ENCODE measurements at places on chromosomes 6 and 20. TPM values are rescaled to one million over a fixed set of nuclear protein-coding genes. Genes with fewer than 3 reads are reported as not detected.

NFATC2 gene
- 5.4 TPM for total RNA-seq

GRCh38 chr6:160051390-160051789, 70.2 kb upstream of the SLC22A1 start:
- H3K27me3 ChIP-seq: no peaks in the 10 kb centered on the region
- DNase-seq: no peak
- H3K27ac ChIP-seq: no peak overlapping the region

DNA sequence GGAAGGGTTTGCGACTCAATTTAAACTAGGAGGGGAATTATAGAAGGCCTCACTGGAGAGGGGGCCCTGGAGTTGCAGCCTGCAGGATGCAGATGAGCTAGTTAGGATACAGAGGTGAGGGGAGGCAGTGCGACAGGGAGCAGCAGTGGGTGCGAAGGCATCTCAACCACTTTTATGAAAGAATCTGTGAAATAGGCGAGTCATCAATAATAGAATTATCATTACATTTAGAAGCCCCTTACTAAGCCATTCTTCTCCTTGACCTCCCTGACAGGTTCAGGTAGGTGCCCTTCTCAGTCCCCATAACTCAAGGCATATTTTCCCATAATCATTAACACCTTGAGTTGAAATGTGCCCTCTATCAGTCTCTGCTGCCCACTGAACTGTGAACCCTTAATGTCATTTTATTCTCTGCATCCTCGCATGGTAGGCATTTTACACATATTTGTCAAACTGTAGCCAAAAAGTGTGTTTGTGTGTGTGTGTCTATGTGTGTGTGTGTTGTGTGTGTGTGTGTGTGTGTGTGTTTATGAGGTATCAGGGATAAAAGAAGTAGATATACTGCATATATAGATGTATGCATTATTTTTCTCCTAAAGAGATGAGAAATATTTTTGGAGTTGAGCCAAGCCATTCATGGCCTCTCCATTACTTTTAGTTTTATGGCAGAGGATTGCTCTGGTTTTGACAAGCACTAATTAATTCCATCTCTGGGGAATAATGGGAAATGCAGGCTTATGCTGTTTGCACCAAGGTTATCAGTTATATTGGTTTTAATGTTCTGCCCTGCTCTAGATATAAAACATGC, 898.8 kb downstream of the KIF16B start:
- no peak overlapping the region for H3K4me3 ChIP-seq
- DNase-seq: no peak
- no peak overlapping the region for H3K27ac ChIP-seq
- no peaks in the 10 kb centered on the region for H3K27me3 ChIP-seq
- H3K4me1 ChIP-seq: no peaks in the 10 kb centered on the region

DNA sequence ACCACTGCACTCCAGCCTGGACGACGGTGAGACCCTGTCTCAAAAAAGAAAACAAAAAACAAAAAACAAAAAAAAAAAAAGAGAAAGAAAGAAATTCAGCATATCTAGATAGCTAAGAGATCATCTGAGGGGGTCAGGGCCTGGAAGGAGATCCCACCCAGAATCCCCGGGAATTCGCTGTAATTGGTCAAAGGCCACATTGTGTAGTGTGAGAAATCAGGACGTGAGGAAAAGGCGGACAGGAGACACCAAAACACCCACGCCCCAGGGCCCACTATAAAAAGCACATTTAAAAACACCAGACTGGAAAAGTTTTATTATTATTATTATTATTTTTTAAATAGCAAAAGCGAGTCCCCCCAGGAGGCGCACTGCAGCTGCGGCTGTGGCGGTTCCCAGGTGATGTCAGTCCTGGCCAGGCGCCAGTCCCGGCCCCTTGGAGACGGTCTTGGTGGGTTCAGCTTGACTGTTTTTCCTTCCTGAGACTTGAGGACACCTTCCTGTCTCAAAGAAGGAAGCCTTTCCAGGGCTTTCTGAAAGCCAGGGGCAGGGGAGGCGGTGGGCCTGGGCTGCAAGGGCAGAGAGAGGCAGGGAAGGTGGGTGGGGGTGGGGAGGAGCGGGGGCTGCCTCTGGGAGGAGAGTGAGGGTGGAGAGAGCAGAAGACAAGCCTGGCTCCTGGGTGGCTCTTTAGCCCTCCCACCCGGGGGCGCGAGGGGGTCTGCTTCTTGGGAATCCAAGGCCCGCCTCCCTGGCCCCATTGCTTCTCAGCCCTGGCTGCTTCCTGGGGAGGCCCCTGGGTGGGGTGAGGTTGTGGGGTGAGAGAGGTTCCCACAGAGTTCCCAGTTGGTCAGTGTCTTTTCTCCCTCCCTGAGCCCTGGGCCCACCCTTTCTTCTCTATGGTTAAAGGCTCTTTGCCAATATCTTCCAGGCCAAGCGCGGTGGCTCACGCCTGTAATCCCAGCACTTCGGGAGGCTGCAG, 14.5 kb downstream of the TCF15 start:
- H3K36me3 ChIP-seq: no peaks in the 10 kb centered on the region
- H3K27me3 ChIP-seq: no peaks in the 10 kb centered on the region
- DNase-seq: no peak
- no peak overlapping the region for H3K4me3 ChIP-seq
- no peak overlapping the region for H3K27ac ChIP-seq

- H3K4me3 ChIP-seq: no peak overlapping the region
- no peaks in the 10 kb centered on the region for H3K36me3 ChIP-seq
- H3K27ac ChIP-seq: no peak overlapping the region
- no peak for DNase-seq
These were observed 18.4 kb downstream of the EDN3 start for GRCh38 chr20:59318803-59319202.

DNA sequence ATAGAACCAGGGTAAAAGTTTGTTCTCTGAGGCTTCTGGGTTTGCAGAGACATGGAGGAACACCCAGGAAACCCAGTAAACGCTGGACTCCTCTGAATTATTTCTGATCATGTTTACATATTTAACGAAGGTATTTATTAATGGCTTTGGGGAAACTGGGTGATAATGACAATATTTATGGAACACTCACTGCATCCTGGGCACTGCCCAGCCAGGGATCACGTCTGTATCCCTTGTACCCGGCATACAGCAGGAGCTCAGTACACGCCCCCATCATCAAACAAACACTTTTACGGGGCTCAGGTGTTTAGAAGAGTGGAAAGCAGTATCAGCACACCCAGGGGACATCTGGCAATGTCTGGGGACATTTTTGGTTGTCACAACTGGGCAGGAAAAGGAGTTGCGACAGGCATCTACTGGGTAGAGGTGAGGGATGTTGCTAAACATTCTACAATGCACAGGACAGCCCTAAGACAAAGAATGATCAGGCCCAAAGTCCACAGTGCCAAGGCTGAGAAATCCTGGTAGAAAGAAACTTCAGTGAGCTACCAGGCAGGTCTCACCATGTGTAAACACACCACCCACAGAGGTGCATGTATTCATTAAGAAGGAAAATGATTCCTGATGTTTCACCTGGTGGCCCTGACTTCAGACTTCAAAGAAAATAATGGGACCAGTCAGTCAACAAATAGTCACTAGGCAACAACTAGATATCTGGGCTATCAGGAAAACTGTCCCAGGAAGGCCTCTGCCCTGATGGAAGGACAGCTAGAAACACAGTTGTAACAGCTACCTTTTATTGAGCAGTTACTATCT, 35.3 kb downstream of the ZMYND8 start:
- DNase-seq: no peak
- no peak overlapping the region for H3K4me3 ChIP-seq
- H3K4me1 ChIP-seq: peaks cover 44% of the 10 kb centered on the region
- no peaks in the 10 kb centered on the region for H3K27me3 ChIP-seq
- H3K36me3 ChIP-seq: no peaks in the 10 kb centered on the region
- peak overlapping the region; percentile 91 for H3K27ac ChIP-seq

DNA sequence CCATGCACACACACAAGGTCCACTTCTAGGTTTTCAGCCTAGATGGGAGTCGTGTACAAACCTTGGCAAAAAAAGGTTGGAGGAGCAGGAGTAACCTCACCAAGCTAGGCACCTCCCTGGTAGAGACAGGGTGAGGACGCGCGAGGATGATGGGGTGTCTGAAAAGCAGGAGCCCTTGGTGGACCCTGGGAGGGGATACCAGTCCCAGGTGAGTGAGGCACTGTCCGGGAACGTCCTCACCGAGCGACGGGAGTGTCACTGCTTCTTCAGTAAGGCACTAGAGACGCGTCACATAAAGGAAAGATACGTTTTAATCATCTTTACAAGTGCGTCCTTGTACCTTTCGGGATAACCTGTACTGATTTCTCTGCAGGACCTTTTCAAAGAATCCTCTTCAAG, 29.4 kb upstream of the ZBP1 start:
- H3K36me3 ChIP-seq: no peaks in the 10 kb centered on the region
- no peaks in the 10 kb centered on the region for H3K4me1 ChIP-seq
- no peak overlapping the region for H3K27ac ChIP-seq
- H3K27me3 ChIP-seq: no peaks in the 10 kb centered on the region
- no peak for DNase-seq
- no peak overlapping the region for H3K4me3 ChIP-seq

- H3K27me3 ChIP-seq: no peaks in the 10 kb centered on the region
- H3K36me3 ChIP-seq: no peaks in the 10 kb centered on the region
- H3K27ac ChIP-seq: no peak overlapping the region
- H3K4me3 ChIP-seq: no peak overlapping the region
These were observed 27.9 kb downstream of the EPM2A start for GRCh38 chr6:145707397-145707796.

ASIP gene
- total RNA-seq: 2.1 TPM

DNA sequence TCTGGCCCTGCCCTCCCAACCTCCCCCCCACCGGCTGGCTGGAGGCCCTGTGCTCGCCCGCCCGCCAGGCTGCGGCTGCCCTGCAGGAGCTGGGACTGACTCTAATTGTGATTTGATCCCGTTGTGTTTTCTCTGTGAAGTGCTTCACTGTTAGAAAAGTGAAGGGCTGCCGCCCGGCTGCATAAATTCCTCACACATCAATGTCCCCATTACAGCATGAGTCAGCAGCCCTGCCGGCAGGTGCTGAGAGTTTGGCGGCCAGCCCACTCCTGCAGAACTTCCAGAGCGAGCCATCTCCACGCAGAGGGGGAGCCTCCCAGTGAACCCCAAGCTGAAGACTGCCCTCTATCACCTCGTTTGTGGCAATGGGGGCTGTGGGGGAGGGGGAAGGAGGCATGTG, 137.9 kb downstream of the DLL1 start:
- H3K27me3 ChIP-seq: no peaks in the 10 kb centered on the region
- H3K36me3 ChIP-seq: no peaks in the 10 kb centered on the region
- peaks cover 7% of the 10 kb centered on the region for H3K4me1 ChIP-seq
- DNase-seq: no peak

GRCh38 chr20:46342451-46343347, 34.4 kb upstream of the CDH22 start:
- peaks cover 3% of the 10 kb centered on the region for H3K4me1 ChIP-seq
- H3K36me3 ChIP-seq: no peaks in the 10 kb centered on the region
- DNase-seq: no peak
- H3K4me3 ChIP-seq: no peak overlapping the region

DNA sequence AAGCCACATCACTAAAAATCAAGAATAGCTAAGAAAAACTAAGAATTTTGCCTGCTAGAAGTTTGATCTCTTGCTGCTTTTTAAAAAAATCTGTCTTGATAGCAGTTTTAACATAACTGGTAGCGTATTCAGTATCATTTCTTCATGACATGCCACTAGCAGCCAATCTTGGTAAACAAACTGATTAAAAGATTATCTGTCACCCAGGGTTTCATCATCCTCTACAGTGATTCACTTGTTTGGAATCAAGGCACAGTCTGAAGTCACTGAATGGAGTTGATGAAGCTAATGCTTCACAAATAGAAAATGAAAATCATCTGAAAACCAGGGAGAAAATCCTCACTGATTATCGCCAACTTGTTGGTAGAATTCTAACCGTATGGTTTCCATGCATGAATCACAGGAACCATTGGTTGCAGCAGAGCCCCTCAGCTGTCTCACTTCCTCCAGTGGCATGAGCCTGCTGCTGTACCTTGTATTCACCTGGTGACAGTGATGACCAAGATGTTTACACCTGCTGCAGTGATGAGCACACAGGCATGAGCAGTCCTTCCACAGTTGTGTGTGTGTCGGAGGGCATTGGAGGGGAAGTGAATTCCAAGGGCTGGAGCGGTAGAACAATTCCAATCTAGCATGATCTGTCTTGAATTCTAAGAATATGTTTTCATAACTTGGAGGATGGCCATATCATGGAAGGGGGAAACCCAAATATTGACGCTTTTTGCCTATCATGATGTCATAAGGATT, 275.0 kb downstream of the KHDC1L start:
- peaks cover 3% of the 10 kb centered on the region for H3K4me1 ChIP-seq
- H3K27me3 ChIP-seq: no peaks in the 10 kb centered on the region
- no peaks in the 10 kb centered on the region for H3K36me3 ChIP-seq
- no peak overlapping the region for H3K27ac ChIP-seq
- no peak overlapping the region for H3K4me3 ChIP-seq

OR2H2 gene
- total RNA-seq: 0.25 TPM

- H3K27ac ChIP-seq: no peak overlapping the region
- no peak overlapping the region for H3K4me3 ChIP-seq
- peaks cover 20% of the 10 kb centered on the region for H3K4me1 ChIP-seq
- H3K27me3 ChIP-seq: no peaks in the 10 kb centered on the region
- no peak for DNase-seq
- H3K36me3 ChIP-seq: no peaks in the 10 kb centered on the region
These were observed 6.8 kb downstream of the SLC22A3 start for GRCh38 chr6:160355001-160355400.

TCP11 gene
- total RNA-seq: 639 TPM

DNA sequence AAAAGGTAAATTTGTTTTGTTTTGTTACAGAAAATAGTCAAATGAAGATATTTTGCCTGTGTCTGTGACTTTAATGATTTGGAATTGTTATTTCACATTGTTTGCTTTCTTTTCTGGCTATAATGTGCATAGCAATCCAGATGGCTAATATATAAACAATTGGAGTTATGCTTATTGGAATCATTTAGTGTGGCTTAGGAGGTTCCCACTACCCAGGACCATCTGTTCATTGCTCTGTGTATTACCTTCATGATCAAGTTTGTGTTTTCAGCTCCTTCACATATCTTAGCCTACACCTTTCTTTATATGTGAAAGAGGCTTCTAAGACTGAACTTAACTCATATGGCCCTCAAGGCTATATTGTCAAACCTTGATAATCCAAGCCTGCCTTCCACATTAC, 232.9 kb downstream of the BCKDHB start:
- no peak overlapping the region for H3K4me3 ChIP-seq
- H3K4me1 ChIP-seq: no peaks in the 10 kb centered on the region
- no peak for DNase-seq
- H3K27me3 ChIP-seq: no peaks in the 10 kb centered on the region
- H3K27ac ChIP-seq: no peak overlapping the region

GRCh38 chr6:69106511-69106910, 471.4 kb downstream of the ADGRB3 start:
- no peak overlapping the region for H3K27ac ChIP-seq
- no peaks in the 10 kb centered on the region for H3K4me1 ChIP-seq

ARFGEF2 gene
- 52.6 TPM for total RNA-seq
